ENCODE measurements at places on chromosomes 13 and 19.

DNA sequence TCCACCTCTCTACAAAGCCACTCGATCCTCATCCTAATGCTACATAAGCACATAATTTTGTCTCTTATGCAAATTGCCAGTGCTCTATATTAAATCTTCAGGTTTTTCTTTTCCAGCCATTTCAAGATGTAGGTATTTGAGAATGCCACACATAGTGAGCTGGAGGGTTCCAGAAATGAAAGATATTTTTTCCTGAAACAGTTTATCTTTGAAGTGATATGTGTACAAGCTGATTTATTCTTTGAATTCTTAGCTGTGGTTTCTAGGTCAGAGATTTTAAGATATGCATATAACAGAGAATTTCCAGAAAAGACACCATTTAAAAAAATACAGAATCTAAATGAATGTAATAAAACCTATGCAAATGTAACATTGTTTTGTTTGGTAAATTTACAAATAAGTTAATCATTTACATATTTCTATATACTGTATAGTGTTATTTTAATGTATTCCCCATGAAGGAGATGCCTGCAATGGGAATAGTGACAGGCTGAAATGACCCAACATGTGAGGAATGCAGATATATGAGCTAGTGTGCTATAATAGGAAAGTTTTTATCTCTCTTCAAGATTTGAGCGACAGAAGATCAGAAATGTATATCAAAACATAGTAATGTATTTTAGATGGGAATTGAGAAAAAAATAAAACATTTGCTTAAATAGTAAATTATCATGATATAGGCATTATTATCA lies 570.2 kb downstream of the SLITRK1 start:
- DNase-seq: no peak

GRCh38 chr19:47187797-47188196 lies 43.2 kb downstream of the BBC3 start:
- no peak for DNase-seq

GRCh38 chr13:112333756-112334543 lies 42.2 kb upstream of the SPACA7 start:
- no peak for DNase-seq

GRCh38 chr19:13441810-13442512 lies 64.3 kb downstream of the CACNA1A start:
- DNase-seq: peak; percentile 38

DNA sequence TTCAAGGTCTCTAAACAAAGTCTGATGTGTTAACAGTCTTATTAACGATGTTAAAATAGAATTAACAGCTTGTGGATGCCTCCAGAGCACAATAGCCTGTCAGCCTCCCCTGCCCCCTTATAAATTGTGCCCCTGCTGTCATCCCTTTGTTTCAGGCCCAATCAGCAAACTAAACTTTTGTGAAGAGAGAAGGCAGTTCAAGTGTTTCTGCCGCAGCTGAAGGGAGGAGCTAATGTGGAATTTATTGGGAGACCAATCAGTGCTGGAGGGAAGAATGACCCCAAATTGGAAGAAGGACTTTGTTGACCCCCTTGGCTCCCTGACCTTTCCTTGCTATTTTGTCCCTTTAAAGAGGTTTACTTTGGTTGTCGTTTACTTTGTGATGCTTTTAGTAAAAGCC lies 160.5 kb downstream of the TM9SF2 start:
- DNase-seq: no peak

DNA sequence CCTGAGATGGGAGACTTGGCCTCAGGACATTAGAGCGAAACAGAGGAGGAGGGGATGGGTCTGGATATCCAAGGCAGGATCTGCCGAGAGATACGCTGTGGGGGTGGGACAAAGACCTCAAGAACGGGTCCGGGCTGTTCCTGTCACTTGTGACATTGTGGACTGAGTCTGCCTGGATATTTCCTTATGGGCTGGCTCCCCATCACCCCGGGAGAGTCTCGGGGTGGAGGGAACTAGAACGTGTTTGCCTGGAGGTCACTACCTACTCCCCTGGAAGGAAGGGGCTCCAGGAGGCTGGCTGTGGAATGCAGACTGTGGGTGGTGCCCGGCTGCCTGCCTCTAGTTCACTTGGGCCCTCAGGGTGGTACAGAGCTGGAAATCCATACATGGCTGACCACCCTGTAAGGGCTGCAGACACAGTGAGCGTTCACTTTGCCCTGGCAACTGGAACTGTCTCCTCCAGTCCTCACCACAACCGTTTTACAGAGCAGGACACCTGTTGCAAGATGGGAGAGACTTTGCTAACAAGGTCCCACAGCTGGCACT lies 26.4 kb downstream of the DNM2 start:
- no peak for DNase-seq

- no peak for DNase-seq
These were observed 5.0 kb downstream of the RNF113B start for GRCh38 chr13:98171900-98172589.

DNA sequence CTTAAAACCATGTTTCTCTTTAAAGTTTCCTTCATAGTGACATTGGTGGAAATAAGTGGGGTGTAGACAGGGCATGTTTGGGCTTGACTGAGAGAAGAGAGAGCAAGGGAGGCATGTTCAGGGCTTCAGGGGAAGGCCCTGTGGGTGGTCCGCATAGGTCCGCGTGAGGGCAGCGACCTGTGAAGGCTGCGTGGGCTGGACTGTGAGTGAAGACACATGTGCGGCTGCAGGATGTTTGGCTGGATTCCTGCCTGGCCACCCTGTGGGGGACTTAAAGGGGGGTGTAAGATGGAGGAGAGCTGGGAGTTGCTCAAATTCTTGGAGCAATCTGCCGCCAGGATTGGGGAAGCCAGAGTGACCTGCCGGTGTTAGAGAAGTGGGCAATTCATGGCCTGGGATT lies 23.8 kb upstream of the KLF12 start:
- DNase-seq: no peak

GRCh38 chr13:51432576-51432975 lies 20.3 kb downstream of the INTS6 start:
- no peak for DNase-seq

DNA sequence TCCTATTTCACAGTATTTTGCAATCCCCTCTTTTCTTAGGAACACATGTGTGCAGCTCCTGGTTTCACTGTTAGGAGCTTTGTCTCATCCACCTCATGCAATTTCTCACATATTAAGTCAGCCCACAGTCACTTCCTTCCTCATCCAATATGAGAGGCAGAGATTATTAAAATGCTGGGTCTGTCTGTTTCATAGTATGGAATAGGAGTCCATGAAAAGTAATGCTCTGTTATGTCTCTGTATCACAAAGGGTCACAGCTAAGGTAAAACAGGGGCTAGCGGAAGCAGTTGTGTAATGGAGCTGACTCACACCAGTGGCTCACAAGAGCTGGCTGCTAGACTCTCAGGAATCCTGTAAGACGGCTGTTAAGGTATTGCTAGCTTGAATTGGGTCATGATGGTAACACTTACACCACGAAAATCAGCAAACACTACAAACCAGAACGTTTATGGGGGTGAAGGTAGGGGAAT lies 216.5 kb downstream of the EFNB2 start:
- no peak for DNase-seq

GRCh38 chr13:50365408-50366391 lies 350.5 kb downstream of the KCNRG start:
- DNase-seq: peak; percentile 46

GRCh38 chr13:102250448-102250847 lies 151.4 kb downstream of the FGF14 start:
- no peak for DNase-seq

DNA sequence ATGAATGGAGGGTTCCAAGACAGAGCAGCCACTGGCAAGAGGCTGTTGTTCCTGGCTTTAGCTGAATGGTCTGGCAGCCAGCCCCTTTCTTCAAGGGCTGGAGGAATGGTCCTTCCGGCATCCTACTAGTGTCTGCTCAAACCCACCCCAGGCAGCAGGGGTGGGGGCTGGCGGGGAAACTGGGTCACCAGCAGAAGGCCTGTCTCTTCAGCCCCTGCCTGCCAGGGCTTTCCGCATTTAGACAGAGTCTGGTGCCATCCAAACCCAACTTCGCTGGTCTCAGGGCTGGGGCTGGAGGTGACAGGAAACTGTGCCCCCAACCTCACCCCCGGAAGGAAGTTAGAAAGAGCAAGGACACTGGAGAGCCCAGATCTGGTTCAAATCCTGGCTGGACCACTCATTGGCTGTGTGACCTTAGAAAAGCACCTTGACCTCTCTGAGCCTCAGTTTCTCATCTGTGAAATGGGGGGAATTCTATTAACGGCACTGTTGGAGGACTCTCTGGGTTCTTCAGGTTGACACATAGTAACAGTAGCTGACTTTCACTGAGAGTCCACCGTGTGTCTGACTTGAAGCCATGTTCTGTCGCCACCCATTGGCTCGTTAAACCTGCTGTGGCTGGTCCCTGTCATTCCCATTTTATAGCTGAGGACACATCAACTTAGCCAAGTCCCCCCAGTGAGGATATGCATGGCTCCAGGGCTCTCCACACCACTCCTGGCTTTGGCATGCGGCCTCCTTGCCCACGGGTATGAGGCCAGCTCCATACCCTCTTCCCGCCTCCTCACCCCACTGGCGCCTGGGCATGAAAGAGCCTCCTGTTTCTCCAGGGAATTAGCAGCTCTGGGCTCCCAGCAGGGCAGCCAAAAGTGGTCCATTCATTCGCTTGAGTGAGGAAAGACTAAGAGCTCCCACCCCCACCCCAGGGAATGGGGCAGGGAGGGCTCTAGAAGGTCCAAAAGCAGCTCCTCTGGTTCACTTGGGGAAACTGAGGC lies 2.5 kb upstream of the NR2C2AP start:
- no peak for DNase-seq

DNA sequence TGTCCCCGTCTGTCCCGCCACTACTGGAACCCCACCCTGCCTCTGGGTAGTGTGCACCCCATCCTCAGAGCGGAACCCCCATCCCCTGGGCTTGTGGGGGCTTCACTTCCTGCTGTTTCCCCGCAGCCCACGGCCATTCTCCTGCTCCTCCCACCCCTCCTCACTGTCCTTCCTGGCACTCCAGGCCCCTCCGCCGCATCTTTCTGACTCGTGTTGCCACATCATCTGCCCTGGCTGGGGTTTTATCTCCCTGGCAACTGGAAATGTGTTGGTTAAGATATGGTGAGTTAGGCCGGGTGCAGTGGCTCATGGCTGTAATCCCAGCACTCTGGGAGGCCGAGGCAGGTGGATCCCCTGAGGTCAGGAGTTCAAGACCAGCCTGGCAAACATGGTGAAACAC lies 37.3 kb downstream of the KDM4B start:
- DNase-seq: no peak

DNA sequence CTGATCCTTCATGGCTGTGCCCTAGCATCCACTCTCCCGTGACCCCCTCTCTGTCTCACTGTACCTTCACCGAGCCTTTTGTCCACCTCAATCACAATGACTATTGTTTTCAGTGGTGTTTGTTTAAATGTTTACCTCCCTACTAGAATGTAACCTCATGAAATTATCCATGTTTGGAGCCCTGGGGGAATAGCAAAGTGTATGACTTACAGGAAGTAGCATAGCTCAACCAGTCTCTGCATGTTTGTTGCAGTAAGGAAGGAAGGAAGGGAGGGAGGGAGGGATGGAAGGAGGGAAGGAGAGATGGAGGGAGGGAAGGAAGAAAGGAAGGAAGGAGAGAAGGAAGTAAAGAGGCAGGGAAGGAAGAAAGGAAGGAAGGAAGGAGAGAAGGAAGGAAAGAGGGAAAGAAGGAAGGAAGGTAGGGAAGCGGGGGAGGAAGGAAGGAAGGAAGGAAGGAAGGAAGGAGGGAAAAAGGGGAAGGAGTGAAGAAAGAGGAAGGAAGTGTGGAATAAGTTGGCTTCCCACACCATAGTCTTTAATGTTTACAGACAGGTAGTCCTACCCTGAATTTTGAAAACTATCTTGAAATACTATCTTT lies 421.4 kb downstream of the COG6 start:
- DNase-seq: no peak

- no peak for DNase-seq
These were observed 77.7 kb downstream of the MIPEP start for GRCh38 chr13:23811366-23812062.

DNA sequence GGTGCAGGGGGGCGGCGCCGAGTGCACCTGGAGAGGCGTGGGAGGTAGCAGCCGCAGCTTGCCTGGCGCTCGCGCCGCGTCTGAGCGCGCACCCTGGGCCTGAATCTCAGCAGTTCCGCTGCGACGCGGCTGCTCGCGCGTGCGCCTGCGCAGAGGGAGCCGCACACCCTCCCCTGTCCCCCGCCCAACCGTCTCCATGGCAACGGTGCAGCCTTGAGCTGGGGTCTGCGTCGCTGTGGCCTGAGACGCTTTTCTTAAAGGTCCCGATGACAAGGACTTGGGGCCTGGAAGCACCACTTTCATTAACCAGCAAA lies at the start of gene PNMA8B:
Gene PNMA8B, minus strand, starts transcription at position 82 of the 314 bp plus-strand sequence. CDS start 402 bp downstream, outside the sequence.
- DNase-seq: no peak

DNA sequence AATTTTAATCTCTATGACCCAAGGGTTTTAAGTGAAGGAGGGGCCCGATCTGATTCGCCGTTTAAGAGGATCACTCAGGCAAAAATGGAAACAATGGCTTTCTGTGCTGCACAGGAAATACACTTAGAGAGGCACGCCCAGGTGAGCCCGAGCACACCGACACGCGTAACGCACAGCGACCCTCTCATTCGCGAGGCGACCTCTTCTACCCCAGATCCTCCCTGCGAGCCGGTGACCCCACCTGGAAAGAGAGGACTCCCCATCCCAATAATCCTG lies 216 bp downstream of the SH2D3A start:
- no peak for DNase-seq

DNA sequence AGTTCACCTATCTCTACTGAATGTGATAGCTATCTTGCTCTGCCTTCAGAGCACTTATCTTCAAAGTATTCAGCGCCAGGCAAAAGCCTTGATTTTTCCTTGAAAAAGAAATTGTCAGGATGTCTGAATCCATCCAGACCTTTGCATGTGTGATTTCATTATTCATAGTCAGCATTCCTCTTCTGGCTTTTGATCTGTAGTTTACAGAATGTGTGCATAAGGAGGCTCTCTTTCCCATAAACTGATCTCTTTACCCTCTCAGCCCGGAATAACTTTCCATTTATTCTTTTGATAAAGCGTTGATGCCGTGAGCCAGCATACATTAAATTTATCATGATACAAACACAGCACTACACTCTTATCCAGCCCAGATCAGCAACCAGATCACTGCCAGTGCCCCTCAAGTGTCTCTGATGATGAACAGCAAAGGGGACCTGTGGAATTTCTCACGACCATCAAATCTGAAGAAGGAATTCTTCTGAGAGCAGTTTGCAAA lies 130.8 kb downstream of the DNAJC15 start:
- DNase-seq: no peak

Data from stimulated activated CD4-positive, alpha-beta T cell treated with anti-CD3 and anti-CD28 coated beads, Interleukin-2, amount 100 ng/mL, for 48 hours (primary cell).